Posterior cingulate gyrus (tissue), 11 donors: ENCODE measurements at places on chromosomes 7 and 10.

DNA sequence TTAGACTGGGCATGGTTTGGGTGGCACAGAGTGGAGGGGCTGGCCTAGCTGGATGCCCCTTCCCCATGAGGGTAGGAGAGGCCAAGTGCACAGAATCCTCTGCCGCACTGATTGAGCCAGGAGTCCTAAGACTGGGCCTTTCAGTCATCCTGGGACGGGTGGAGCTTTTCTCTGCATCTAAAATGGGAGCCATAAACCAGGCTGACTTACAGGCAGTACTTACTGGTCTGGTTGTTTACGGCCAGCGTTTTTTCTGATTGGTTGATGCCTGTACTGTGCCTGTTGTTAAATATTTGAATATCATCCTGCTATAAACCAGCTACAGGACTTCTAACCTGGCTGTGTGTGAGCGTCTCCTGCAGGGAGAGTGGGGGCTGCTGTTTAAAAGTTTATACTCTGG, 107.8 kb downstream of the CDH23 start:
- no peak for DNase-seq

- DNase-seq, result no peak
These were observed 10.9 kb downstream of the PDZD8 start for GRCh38 chr10:117364110-117364960.

DNA sequence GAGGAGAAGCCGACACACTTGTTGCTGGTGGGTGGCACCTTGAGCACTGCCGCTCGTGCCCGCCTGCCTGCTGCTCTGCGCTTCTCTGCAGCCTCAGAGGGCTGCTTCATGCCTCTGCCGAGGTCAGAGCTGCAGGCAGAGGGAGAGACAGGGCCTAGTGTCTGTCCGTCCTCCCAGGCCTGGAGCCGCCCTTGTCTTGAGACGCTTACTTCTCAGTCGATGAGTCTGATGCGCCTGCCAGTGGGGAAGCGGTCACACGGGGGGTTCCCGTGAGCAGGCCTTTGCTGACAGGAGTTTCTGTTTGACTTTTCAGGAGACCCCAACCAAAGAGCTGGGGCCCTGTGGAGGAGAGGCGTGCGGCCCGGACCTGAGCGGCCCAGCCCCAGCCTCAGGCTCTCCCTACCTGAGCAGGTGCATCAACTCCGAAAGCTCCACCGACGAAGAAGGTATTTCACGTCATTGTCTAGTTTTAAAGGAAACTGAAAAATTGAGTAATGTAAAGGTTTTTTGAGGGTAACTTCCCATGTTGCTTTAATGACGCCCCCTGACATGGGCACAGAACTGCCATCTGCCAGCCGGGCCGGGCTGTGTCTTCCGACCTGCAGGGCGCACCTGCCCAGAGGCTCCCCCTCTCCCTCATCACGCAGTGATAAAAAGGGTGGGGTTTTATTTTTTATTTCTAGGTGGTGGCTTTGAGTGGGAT, 7.8 kb upstream of the BHLHA15 start:
- DNase-seq, result no peak

GRCh38 chr10:110147961-110148360, 59.4 kb upstream of the MXI1 start:
- no peak for DNase-seq

DNA sequence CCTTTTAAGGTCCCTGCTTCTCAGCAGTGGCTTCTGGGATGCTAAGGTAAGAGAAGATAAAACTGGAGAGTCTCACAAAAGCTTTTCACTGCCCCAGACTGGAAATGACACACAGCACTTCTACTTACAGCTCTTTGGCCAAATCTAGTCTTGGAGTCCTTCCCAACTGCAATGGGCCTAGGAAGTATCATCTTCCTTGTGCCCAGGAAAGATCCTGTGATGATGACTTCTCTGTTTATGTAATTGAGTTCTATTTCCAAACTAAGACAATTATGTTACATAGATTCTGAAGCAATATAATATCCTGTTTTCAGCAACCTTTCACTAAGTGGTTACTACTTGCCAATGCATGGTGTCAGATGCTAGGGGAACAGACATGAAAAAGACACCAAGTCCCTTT, 234.1 kb downstream of the PTEN start:
- no peak for DNase-seq

DNA sequence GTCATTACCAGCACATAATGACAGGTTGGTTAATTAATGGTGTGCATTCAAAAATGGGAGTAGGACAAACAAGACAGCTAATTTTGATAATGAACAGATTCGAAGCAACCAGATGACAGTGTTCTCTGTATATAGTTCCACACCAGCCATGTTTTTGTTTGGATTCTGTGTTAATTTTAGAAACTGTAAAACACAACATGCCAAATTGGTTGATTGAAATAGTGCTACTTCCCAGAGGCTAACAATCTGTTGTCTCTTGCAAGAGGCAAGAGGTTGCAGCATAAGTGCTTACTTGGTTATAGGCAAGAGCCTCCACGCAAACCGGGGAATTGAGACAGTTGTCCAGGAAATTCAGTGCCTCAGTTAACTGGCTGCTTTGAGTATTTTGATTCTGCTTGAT, 170.2 kb upstream of the HABP2 start:
- no peak for DNase-seq

GRCh38 chr10:128926711-128927110, 540.3 kb upstream of the MGMT start:
- no peak for DNase-seq
